ENCODE measurements at places on chromosomes 2 and 18.

GRCh38 chr18:42024131-42024530, 69.1 kb downstream of the PIK3C3 start:
- no peak overlapping the region for H3K4me3 ChIP-seq
- no peaks in the 10 kb centered on the region for H3K36me3 ChIP-seq
- no peak overlapping the region for H3K27ac ChIP-seq
- DNase-seq: no peak
- no peaks in the 10 kb centered on the region for H3K27me3 ChIP-seq

DNA sequence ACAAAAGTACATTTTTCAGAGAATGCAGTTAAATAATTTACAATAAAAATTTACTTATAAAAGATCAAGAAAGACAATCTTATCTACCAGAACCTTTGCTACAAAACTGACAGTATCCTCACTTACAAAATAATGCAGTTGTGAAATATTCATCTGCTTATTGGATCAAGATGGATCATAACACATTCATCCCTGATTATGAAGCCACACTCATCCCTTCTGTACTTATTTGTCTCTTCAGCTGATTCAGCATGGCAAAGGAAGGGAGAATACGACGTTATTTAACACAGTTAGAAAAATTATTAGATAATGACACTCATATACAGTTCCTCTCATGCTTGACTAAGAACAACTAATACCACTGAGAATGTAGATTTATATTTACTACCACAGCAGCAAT, 46.4 kb downstream of the TCF4 start:
- no peak overlapping the region for H3K4me3 ChIP-seq
- no peak for DNase-seq
- no peaks in the 10 kb centered on the region for H3K36me3 ChIP-seq
- H3K27me3 ChIP-seq: no peaks in the 10 kb centered on the region
- H3K4me1 ChIP-seq: no peaks in the 10 kb centered on the region

DNA sequence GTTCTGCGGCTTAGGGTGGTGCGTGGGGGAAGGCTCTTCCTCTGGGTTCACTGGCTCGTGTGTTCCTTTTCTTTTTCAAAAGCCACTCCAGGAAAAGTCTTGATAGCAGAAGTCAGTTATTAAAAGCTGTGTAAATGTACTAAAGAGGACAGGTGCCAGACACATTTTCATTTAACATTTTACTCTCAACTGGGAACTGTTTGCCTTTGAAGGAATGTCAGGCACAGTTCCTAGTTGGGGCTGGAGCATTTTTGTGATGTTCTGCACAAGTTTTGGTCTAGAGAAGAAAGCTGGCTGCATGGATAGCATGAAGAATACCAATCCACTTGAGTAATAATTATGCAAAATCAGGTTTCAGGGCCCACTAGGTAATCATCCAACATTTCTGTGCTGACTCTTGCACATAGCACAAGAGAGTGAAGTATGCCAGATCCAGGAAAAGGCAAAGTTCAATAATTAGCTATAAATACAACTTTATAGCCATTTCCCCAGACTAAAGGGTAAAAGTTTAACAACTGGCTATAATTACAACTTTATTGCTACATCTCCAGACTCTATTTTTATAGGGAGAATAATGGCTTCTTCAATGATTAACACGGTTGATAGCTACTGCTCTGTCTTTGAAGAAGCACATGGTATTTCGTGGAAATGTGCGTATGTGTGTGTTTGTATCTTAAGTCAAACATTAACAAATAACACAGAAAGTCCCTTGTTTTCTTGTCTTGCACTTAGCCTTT, 16.2 kb downstream of the SCYGR8 start:
- H3K4me3 ChIP-seq: no peak overlapping the region
- DNase-seq: no peak
- H3K4me1 ChIP-seq: peaks cover 2% of the 10 kb centered on the region
- no peak overlapping the region for H3K27ac ChIP-seq
- no peaks in the 10 kb centered on the region for H3K36me3 ChIP-seq

DNA sequence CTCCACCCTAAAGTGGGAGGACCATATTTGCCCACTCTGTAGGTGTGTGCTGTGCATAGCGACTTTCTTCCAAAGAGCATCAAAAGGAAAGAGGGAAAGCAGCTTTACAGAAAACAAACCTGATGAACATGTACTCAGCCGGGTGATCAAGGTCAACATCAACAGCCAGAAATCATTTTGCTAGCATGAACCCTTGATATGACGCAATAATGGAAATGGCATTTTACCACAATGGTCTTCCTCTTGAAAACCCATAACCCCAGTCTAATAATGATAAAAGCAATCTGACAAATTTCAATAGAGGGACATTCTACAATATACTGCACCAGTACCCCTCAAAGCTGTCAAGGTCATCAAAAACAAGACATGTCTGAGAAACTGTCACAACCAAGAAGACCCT, 350.2 kb downstream of the FBXO15 start:
- no peaks in the 10 kb centered on the region for H3K4me1 ChIP-seq
- no peaks in the 10 kb centered on the region for H3K27me3 ChIP-seq
- H3K36me3 ChIP-seq: no peaks in the 10 kb centered on the region
- DNase-seq: no peak
- H3K27ac ChIP-seq: no peak overlapping the region

DNA sequence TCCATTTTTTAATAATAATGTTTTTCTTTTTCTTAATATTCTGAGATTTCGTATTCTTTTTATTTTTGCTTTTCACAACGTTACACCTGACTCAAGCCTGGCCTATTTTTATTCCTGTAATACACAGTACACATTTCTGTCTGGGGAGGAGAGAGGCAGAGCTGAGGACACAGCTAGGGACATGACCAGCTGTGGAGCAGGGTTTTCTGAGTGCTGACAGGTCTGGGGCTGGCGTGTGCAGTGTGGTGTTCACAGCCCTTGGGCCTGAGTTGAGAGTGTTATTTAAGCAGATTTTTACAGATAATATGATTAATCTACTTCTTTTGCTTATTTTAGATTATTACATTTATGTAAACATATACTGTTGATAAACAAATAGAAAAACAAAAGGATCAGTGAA, 55.9 kb downstream of the ZAP70 start:
- no peaks in the 10 kb centered on the region for H3K27me3 ChIP-seq
- DNase-seq: no peak
- 0 out of 2 replicates have a peak, but pooled peaks cover 3% of the 10 kb centered on the region for H3K36me3 ChIP-seq
- no peak overlapping the region for H3K27ac ChIP-seq

GRCh38 chr18:32032609-32033008, 14.0 kb downstream of the RNF125 start:
- no peak overlapping the region for H3K4me3 ChIP-seq
- H3K36me3 ChIP-seq: peaks cover 1% of the 10 kb centered on the region
- no peaks in the 10 kb centered on the region for H3K4me1 ChIP-seq
- H3K27ac ChIP-seq: no peak overlapping the region

DNA sequence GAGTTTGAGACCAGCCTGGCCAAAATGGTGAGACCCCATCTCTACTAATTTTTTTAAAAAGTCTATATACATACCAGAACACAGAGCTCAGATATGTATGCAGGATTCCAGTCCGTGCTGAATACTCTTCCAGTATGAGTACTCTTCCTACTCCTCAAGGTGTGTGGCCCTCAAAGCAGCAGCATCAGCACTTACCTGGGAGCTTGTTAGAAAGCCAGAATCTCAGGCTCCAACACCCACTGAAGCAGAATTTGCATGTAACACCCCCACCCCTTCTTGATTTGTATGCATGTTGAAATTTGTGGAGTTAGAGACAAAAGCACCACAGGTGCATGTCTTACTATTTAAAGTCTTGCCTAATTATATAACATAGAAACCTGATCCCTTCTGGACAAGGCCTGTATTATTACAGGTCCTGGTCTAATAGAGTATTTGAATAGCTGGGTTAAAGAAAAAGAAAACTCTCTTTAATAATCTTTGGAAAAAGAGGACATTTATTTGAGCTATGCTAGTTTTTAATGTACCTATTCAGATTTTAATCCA, 50.3 kb upstream of the NFE2L2 start:
- H3K27ac ChIP-seq: no peak overlapping the region
- H3K27me3 ChIP-seq: no peaks in the 10 kb centered on the region
- H3K36me3 ChIP-seq: no peaks in the 10 kb centered on the region
- DNase-seq: no peak
- H3K4me3 ChIP-seq: no peak overlapping the region

DNA sequence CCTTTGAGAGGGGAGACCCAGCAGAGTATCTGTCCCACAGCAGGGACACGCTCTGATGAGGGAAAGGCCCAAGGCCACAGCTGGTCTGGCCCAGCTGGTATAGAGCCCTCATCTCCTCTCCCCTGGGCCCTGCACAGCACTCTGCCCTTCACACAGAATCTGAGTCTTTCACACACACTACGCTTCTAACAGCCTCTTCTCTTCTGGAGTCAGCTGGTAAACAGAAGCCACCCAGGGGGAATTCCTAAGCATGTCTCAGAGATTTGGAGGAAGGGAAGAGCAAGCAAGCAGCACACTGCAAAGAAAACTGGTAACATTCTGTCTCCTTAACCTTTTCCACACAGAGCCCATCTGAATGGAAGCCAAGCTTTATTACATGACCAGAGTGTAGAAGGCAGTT, 121.1 kb upstream of the ACAA2 start:
- no peaks in the 10 kb centered on the region for H3K27me3 ChIP-seq
- no peaks in the 10 kb centered on the region for H3K4me1 ChIP-seq
- H3K27ac ChIP-seq: no peak overlapping the region
- H3K36me3 ChIP-seq: no peaks in the 10 kb centered on the region
- DNase-seq: no peak

- H3K4me3 ChIP-seq: no peak overlapping the region
- H3K4me1 ChIP-seq: no peaks in the 10 kb centered on the region
- H3K36me3 ChIP-seq: peaks cover 9% of the 10 kb centered on the region
Observed at GRCh38 chr18:9535430-9535991, 60.2 kb downstream of the RALBP1 start.

DNA sequence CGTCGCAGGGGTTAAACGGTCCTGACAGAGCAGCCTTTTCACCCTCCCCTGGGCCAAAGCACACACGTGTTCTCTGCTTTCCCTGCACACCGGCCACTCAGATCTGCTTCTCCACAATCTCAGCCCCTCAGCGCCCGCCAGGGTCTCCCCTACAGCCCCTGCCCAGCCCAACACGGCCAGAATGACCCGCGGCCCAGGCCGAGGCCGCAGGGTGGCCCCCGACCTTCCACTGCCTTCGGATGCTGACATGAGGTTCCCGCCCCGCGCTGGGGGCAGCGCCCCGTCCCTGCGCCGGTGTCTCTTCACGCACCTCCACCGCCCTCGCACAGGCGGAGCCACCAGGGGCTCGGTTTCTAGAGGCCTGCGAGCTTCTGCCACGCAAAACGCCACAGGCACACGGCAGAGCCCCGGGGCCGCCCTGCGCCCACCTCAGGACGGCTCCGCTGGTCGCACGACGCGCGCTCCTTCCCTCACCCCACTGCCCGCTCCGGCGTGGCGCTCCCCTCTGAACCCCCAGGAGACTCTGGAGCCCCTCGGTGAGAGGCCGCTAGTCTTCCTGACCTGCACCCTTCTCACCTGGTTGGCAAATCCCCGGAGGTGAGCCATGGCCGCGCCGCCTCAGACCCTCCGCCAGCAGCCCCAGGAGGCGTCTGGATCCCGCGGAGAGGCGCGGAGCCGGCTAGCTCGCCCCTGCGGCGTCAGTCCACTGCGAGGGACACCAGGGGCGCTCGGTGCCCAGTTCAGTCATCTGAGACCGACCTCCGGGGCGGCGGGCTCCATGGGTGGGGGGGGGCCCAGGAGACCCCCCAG, 749 bp downstream of the STK25 start:
- H3K27ac ChIP-seq: no peak overlapping the region
- no peaks in the 10 kb centered on the region for H3K36me3 ChIP-seq
- DNase-seq: no peak

DNA sequence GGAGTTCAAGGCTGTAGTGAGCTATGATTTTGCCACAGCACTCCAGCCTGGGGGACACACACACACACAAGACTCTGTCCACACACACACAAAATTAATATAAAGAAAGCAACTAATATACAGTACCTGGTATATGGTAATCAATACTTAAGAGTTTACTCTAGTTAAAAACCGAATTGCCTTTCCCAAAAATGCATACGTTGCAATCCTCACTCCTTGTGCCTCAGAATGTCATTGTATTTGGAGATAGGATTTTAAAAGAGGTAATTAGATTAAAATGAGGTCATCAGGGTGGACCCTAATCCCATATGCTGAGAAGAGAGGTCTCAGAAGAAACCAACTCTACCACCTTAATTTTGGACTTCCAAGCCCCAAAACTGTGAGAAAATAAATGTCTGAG, 35.7 kb downstream of the TMEM237 start:
- no peak for DNase-seq
- H3K36me3 ChIP-seq: no peaks in the 10 kb centered on the region
- H3K27ac ChIP-seq: no peak overlapping the region

DNA sequence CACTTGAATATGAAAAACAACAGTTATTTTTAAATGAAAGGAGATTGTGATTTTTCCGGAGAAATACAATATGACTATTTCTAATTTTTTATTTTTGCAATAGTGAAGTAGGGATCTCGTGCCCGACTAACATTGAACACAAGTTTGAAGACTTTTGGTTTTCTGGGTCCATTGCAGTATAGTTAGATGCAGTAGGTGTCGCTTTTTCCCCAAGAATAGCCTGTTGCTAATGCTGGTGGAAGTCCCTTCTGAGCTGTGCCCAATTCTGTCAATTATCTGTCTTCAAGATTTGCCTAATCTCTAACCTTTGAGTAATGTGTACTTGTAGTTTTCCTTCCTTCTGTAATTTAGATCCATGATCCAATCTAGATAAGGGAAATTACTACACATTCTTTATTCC, 36.5 kb downstream of the SEMA4F start:
- no peaks in the 10 kb centered on the region for H3K27me3 ChIP-seq
- H3K36me3 ChIP-seq: no peaks in the 10 kb centered on the region
- H3K27ac ChIP-seq: no peak overlapping the region
- DNase-seq: peak; percentile 31
- no peak overlapping the region for H3K4me3 ChIP-seq

DNA sequence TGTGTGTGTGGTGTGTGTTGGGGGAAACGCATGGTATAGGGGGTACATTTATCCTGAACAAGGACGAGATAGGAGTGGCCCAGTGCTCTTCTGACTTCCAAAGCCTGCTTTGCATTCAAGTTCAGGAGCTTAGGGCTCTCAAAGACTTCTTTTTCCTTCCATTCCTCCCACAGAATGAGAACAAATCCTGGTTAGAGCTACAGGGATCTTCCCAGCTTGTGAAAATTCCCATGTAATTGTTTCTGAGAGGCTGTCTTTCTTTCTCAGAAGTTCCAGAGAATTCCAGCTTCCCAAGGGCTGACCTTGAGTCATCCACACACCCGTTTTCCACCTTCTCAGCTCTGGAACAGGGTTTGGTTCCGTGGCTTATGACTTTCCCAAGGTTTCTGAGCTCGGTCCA, 38.9 kb downstream of the FASTKD2 start:
- no peak for DNase-seq
- H3K27me3 ChIP-seq: no peaks in the 10 kb centered on the region
- peaks cover 10% of the 10 kb centered on the region for H3K4me1 ChIP-seq
- peaks cover 4% of the 10 kb centered on the region for H3K36me3 ChIP-seq
- no peak overlapping the region for H3K4me3 ChIP-seq
